ENCODE measurements at places on chromosomes 2 and 18.

GRCh38 chr2:128469203-128469602, 150.5 kb upstream of the HS6ST1 start:
- DNase-seq: no peak

- no peak for DNase-seq
These were observed 40.8 kb downstream of the RTN4 start for GRCh38 chr2:55009277-55010060.

- no peak for DNase-seq
These were observed 151.0 kb upstream of the NDUFV2 start for GRCh38 chr18:8951491-8951890.

GRCh38 chr18:12059334-12060181, 34.1 kb upstream of the ANKRD62 start:
- DNase-seq: no peak

DNA sequence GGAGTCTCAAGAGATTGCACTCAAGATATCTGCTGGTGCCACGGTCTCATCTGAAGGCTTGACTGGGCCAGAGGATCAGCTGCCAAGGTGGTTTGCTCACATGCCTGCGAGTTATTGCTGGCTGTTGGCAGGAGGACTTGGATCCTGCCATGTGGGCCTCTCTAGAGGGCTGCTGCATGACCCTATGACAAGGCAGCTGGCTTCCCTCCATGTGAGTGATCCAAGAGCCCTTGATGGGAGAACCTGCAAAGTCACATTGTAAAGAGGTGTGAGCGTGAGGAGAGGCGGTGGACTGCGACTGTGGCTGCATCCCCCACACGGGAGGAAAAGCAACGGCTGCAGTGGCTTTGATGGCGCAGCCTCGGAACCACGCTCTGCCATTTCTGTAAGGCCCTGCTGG, 4.0 kb upstream of the ALLC start:
- no peak for DNase-seq

- DNase-seq: no peak
These were observed 33.2 kb downstream of the ADCY3 start for GRCh38 chr2:24886691-24887304.

DNA sequence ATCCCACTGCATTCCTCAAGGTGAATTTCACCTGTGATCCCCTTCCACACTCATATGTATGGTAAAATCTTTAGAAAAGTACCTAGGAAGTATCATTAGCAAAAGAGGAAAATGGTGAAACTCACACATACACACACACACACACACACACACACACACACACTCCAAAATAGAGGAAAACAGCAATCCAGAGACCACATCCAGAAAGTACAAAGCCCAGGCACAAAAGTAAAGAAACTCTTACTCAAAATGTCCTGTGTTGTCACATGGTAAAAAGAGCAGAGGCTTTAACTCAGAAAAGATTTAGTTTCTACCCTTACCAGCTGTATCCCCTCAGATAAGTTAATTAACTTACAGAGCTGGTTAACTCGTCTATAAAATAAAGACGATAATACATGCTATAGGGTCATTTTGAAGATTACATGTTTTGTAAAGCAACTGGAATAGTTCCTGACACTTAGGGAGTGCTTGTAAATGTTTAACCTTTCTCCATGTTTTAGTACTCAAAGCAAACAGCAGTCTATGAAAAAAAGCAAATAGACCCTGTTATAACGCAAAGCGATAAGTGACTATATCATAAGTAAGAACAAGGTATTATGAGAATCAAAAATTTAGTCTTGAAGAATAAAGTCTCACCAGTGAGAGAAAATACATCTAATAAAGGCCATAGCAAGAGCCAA, 360.0 kb upstream of the LRATD1 start:
- DNase-seq: no peak

- no peak for DNase-seq
These were observed 120.3 kb downstream of the BCL11A start for GRCh38 chr2:60433018-60433596.

All from activated T-cell treated with anti-CD3 and anti-CD28 coated beads, Interleukin-2, amount 50 U/mL, for 72 hours (primary cell).